Activated effector memory CD4-positive, alpha-beta T cell treated with Interleukin-2 at 50 U/mL for 16 hours (primary cell): ENCODE measurements at places on chromosomes 16 and 17.

DNA sequence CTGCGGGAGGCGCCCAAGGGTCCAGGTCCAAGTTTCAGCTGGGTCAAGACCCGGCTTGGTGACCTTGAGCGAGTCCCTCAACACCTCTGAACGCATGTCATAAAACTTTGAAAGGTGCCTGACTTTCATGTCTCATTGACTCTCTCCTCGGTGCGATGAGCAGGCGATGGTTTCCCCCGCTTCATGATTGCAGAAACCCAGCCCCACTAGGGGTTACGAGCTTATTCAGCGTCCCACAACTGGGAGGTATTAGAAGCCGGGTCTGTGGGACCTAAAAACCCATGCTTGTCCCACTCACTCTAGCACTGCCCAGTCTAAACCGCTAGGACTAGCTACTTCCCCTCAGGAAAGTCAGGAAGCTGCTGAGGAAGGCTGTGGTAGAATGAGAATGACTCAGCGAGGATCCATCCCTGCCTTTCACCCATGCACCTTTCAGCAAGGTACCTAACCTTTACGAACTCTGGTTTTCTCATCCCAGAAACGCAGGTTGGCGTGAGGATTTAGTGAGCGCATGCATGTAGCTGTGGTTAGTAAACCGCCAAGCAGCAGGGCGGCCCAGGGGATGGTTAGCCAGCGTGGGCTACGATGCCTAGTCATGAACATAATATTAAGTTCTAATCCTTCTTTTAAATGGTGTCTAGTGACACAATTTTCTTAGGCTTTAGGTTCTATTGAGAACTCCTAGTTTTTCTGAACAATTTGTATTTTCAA, 26.2 kb upstream of the RFFL start:
- no peak for DNase-seq

GRCh38 chr17:80644536-80644935, 99.9 kb downstream of the RPTOR start:
- DNase-seq = no peak

DNA sequence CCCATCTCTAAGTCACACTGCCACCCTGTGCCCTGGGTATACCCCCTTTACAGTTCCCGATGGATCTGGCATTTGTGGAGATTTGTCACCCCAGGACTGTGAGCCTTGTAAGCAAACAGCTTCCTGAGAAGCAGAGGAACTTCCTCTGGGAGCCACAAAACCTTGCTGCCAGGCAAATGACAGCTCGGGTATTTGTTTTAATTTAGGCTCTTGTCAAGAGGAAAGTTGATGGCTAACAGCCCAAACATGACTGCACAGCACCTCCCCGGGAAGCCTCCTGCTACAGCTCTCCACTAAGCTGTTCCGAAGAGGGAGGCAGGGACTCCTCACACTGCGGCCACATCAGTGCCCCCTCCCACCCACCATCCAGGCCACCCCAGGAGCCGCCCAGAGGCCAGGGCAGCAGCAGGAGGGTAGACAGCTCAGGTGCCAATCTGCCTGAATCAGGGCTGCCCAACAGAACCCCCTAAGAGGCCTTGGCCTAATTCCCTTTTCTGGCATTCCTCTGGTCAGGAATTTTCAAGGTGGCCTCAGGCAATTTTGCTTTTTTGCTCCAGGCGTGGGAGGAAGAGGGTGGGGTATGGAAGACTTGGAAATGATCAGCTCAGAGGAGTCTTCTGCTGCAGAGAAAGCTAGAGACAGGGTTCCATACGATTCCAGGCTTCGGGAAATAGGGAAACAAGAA, 2.6 kb downstream of the ABR start:
- DNase-seq = no peak

DNA sequence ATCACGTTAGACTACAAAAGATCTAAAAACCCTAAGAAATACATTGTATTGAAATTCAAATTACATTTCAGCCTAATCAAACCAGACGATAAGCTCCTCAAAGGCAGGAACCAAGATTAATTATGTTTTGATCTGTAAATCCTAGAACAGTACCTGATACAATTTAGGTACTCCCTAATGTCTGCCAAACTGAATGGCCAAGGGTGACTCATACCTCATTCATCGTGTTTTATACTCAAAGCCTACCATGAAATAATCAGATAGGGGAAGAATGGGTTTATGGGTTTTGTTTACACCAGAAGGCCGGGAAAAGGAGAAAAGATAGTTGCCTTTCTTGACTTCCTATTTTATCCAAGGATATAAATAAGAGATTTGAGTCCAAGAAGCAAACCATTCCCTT, 19.3 kb downstream of the MMD start:
- no peak for DNase-seq

DNA sequence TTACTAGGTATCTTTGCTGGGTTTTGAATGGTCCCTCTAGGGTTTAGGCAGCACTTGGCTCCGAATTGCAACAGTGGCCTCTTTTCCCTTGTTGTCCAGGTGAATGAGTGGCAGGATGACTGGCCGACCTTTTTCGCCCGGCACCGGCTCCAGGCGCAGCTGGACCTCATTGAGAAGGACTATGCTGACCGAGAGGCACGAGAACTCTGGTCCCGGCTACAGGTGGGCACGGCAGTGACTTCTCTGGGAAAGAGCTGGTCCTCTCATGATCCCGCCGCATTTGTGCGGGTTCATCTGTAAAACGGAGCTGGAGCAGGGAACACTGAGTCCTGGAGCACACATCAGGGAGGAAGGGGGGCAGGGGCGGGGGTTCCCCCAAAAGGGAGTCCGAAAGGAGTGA, 3.1 kb upstream of the TBCD start:
- DNase-seq = no peak

- no peak for DNase-seq
These were observed 70.4 kb upstream of the SMURF2 start for GRCh38 chr17:64732336-64733006.

- no peak for DNase-seq
These were observed at the start of gene KRTAP1-5 for GRCh38 chr17:41026715-41027471. KRTAP1-5 (minus strand) TSS chr17:41027208; CDS start chr17:41027155, 53 bp downstream.

DNA sequence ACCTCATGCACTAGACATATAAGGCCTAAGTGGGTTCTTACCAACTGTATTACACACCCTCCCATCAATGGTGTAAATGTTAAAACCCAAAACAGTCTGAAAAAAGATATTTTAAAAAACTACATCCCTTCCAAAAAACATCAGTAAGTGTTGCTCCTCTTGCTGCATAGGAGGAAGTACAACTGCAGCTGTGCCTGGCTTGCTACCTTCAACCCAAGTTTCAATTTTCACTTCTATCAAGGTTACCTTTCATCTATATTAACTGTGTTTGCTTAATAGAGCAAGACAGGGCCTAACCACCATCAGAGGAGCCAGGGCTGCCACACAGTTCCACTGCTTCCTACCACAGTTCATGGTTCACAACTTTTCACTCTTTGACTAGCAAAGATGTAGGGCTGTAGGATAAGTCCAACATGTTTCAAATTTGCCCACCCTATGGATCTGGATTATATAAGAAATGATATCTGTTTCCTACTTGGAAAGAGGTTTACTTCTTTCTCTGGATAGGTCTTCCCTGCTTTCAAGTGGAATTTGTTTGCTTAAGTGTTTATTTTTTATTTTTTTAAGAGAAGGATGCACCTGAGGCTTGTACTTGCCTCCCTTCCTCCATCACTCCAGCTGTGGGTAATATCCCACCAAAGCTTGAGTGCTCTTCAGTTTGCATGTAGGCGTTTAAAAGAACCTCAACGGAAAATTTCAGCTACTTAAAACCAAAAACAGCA, 56.7 kb downstream of the GRB7 start:
- no peak for DNase-seq

DNA sequence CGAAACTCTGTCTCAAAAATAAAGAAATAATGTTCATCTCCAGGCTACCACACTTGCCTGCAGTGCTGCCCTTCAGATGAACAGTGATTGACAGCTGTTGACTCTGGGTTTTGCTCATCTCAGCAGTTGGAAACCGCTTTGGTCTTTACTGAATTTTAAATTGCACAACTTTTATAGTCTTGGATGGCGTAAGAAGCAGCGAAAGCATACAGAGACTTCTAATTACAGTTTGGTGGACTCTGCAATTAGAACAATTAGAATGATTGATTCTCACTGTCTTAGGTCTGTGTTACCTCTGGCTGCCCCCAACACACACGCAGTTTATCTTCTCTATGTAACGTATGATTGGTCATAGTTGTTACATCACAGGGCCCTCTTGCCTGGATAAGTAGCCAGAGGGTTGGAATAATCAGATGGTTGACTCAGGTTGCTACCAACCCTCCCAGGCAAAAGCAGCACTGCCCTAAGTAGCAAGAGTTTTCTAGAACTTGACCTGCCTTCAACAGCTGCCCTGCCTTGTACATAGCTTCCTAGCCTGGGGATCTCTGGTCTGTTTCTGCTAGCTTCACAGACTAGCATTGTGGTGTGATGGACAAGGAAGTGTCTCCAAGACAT, 1.9 kb upstream of the NAT9 start:
- no peak for DNase-seq

- no peak for DNase-seq
These were observed 1.7 kb upstream of the CHAD start for GRCh38 chr17:50470426-50470825.

GRCh38 chr16:50313596-50314478, 47.5 kb downstream of the ADCY7 start:
- peak; percentile 55 for DNase-seq

DNA sequence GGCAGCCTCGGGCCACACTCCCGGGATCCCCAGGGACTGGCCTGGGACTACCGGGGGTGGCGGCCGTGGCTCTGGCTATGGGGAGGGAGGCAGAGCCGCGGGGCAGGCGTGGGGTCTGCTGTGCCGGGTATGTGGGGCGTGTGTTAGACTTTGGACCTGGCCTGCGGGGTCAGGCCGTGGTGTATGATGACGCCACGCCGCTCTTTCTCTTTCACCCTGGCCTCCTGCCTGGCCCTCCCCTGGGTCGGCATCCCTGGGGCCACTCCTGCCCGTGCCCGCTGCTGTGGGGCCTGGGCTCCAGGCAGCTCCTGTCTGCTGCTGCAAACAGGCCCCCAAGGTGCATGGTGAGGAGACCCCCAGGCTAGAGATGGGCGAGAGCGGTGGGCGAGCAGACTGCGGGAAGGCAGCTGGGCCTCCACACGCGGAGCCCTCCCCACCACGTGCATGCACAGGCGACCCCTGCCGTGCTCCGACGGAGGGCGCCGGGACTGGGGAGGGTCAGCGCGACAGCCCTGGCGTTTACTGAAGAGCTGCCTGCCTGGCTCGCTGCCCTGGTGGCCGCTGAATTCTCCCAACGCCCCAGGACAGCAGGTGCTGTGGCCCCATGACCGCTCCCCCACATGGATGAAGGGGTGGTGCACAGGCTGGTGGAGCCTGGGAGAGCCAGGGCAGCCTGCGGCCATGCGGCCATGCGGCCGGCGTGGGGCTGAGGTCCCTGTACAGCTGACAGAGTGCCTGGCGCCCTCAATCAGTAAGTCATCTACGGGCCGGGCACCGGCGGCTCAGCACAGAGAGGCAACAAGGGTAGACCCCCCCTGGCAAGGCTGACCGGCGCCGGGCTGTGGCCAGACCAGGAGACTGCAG, 16.0 kb downstream of the CAPN15 start:
- DNase-seq = no peak

DNA sequence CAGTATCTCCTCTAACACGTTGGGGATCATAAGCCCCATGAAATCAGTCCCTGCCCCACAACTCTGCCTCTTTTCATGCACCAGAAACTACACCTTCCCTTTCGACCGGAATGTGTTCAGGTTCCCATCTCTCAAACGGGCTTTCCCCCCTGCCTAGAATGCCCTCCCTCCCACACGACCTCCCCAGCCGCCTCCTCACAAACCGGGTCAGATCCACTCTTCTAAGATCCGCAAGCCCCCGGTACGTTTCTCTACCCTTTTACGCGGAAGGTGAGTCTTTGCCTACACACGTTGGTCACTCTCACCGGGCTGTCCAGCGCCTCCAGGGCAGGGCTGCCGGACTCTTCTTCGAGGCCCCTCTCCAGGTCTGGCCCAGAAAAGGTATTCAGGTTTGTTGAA, 708 bp downstream of the DHX33 start:
- no peak for DNase-seq

DNA sequence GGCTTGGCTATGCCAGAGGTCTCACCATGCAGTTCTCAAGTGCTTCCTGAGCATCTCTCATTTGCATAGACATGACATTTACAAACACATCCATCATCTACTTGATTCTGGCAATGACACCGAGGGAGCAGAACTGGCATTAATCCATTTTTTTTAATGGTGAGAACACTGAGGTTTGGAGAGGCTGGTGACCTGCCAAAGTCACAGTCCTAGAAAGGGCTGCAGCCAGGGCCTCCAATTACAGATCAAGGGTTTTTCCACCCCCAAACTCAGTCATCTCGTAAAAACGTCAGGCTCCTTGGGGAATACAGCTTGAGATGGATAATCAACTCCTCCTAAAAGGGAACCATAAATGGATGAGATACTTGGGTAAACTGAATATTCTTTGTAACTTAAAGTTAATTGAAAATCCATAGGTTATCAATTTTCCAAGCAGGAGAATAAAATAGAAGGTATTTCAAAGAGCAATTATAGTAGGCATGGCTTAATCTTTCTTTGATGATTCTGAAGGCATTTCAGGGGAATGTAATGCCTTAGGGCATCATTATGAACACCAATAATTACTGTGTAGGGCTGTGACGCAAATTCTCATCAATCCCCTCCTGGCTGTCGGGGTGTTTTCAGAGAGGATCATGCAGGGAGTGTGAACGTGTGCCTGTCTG, 9.4 kb upstream of the MEOX1 start:
- no peak for DNase-seq

GRCh38 chr17:1758807-1759206, 3.1 kb upstream of the SERPINF1 start:
- DNase-seq = no peak

- DNase-seq = no peak
These were observed 22.7 kb upstream of the PPM1D start for GRCh38 chr17:60577147-60577915.

DNA sequence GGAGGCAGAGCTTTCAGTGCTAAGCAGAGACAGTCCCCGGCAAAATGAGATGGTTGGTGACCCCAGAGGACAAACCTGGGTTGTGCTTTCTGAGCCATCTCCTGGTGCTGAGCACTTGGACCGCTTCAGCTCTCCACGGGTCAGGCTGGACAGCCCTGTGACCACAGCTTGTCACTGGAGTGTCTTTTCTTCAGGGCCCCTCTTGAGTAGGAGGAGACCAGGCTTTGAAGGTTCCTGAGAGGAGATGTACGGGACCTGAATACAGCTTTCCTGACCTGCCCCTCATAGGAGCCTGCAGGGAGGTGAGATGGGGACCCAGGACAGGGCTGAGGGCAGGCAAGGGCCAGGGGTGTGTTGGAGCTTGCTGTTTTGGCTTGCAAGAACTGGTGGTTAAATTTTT, 17.8 kb upstream of the ADGRG1 start:
- DNase-seq = no peak

DNA sequence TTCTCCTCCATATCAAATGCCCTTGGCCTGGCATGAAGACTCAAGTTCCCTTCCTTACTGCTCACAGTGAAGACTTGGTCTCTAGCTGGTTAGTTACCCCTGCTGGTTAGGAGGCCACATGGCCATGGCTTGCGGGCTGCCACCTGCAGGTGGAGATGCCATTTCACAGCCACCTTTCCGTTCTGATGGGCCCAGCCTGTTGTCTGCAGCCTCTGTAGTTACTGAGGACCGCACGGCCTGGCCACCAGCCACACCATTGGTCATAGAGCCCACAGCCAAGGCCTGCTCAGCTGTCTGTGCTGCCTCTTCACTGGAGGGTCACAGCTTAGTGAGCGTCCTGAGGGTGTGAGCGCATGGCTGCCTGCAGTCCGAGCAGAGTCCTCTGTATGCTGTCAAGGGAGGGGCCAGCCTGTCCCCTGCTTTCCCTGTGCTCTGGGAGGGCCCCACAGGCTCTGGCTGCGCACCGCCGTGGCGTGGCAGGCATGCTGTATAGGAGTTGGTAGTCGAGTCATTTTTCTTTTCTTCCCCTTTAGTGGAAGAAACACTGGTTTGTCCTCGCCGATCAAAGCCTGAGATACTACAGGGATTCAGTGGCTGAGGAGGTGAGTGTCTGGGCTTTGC, 59.2 kb downstream of the PLD6 start:
- no peak for DNase-seq
